Psoas muscle (tissue), 8 donors: ENCODE measurements at places on chromosomes 2 and 18. TPM values are rescaled to one million over a fixed set of nuclear protein-coding genes. Genes with fewer than 3 reads are reported as not detected.

PLCL1 gene
- 7.5 TPM for polyA plus RNA-seq

DNA sequence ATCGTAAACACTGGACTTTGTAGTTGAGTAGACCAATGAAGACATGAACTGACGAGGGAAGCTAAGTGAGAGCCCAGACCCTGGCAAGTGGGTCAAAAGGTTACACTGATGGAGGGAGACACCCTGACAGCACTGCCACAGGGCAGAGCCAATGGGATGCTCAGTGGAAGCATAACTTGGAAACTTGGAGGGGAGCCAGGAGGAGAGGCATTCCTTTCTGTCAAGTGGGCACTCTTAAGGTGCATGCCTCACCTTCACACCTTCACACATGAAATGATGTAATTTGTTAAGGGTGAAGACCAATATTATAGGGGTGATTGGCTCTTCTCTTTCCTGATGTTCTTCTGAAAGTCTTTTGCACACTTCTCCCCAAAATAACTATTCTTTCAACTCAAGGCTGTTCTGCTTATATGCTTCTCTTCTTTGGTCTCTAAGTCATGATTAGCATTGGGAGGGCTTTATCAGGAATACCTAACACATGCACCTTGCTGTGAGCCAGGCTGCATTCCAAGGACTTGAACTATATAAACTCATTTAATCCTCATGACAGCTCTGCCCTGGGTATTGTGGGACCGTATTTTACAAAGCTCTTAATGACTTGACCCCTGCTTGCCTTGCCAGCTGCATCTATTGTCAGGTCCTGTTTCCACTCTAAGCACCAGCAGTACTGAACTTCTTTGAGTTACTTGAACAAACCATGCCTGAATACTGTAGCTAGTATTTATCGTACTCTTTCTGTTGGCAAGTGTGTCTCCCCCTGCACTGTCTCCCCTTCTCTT, 19.0 kb downstream of the RPL37A start:
- H3K27ac ChIP-seq: no peak overlapping the region
- H3K4me3 ChIP-seq: no peak overlapping the region
- no peaks in the 10 kb centered on the region for H3K36me3 ChIP-seq
- H3K4me1 ChIP-seq: no peaks in the 10 kb centered on the region
- no peak for DNase-seq

DNA sequence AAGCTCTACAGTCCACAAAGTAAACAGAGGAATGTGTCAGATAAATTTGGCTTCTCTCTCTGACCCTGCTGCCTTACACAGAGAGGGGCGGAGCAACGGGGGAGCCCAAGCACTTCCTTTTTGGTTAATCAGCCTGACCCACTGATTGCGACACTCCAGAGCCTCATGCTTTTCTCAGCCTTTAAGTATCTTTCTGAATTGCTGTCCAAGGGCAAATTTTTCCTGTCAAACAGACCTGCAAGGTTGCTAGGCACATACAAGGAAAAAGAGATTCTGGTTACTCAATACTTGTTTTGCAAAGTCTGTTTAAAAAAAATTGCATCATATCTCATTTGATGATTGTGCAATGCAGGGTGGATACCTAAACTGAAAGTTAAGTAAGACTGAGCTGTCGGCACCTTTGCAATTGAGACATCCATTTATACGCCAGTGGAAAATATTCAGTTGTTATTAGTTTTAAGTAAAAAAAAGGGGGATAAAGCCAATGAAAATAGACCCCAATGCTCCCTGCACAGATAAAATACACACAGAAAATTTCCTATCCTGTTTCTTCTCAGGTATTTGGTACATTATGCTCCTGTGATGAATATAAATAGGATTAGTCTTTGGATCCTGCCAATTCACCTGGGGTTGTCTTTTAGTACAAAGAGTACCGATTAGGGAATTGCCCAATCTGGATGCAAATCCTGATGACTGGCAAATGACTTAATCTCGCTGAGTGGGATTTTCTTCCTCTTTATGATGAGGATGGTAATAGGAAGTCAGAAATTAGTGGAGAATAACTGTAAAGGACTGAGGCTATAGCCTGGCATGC, 260.2 kb upstream of the TRIB2 start:
- H3K4me3 ChIP-seq: peak overlapping the region; percentile 6
- peak overlapping the region; percentile 62 for H3K27ac ChIP-seq
- no peaks in the 10 kb centered on the region for H3K27me3 ChIP-seq
- DNase-seq: peak; percentile 89

HMSD gene
- 0.03 TPM for polyA plus RNA-seq

DNA sequence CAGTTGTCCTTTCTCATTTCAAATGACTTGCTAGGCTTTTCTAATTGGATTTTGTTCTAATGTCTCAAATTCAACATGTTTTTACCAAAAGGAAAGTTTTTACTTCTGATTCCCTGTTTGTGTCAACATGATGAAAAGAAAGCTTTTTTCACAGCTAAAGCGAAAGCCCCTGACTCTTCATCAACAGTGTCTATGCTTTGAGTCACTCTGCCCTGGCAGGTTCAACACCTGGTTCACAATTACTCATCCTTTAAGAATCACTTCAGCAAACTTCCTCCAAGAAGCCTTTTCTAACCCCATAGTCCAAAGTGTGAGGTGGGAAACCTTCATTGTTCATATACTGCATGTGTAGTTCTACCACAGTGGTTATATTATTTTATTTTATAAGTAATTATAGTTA, 7.6 kb upstream of the DSG2 start:
- H3K27me3 ChIP-seq: peaks cover 8% of the 10 kb centered on the region
- no peaks in the 10 kb centered on the region for H3K36me3 ChIP-seq
- H3K4me1 ChIP-seq: no peaks in the 10 kb centered on the region
- DNase-seq: no peak
- no peak overlapping the region for H3K27ac ChIP-seq
- no peak overlapping the region for H3K4me3 ChIP-seq

DNA sequence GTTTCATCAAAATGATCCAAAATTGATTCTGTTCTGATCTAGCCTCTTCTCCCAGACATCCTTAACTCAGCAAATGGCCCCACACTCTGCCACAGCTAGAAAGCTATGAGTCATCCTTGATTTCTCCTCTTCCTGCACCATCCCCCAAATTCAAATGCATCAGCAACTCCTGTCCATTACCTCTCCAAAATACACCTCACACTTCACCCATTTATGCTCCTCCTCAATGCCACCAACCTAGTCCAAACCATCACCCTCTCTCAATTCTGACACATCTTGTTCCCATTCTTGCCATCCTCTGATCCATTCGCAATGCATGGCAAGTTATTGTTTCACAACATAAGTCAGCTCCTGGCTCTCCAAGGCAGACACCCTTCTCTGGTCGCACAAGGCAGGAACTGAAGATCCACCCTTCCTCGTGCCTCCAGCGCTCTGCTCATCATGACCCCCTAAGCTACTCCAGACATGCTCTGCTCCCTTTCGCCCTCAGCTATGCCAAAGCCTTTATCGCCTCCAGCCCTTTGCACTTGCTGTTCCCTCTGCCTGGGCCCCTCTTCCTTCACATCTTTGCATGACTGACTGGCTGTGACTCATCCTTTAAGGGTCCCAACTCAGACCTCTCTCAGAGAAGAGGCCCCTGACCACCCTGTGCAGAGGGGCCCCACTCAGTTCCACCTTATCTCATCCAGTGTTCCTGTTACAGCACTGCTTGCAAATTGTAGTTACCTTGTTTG, 83.6 kb downstream of the MREG start:
- H3K27ac ChIP-seq: no peak overlapping the region
- no peaks in the 10 kb centered on the region for H3K36me3 ChIP-seq
- no peak for DNase-seq
- H3K4me3 ChIP-seq: no peak overlapping the region

DNA sequence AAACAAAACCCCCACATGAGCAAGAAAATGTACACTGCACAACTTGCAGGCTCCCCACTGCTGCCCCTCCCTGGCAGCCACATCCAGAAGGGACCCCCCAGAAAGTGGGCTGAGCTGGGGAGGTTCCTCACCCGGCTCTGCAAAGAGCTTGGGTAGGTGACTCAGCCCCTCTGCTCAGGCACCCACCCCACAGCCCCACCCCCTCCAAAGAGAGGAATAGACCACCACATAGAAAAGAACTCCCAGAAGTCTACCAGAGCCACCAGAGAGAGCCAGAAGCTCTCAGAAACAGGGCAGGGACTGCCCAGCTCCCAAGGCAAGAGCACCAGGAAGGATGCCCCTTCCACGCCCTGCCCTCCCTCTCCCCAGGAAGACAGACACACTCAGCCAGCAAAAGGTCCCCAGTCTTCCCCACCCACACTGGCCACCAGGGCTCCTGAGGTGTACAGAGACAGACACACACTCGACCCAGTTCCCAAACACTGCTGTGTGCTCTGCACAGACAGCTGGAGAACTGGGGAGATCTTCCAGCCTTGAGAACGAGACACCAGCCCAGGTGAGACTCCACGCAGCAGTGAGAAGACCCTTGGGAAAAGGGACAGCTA, 28.2 kb downstream of the BIN1 start:
- H3K27me3 ChIP-seq: no peaks in the 10 kb centered on the region
- H3K4me1 ChIP-seq: peaks cover 91% of the 10 kb centered on the region
- H3K36me3 ChIP-seq: no peaks in the 10 kb centered on the region
- H3K27ac ChIP-seq: peak overlapping the region; percentile 98

CYBRD1 gene
- polyA plus RNA-seq: 13.6 TPM

- no peak for DNase-seq
- no peaks in the 10 kb centered on the region for H3K36me3 ChIP-seq
- H3K4me3 ChIP-seq: no peak overlapping the region
- H3K4me1 ChIP-seq: no peaks in the 10 kb centered on the region
- no peaks in the 10 kb centered on the region for H3K27me3 ChIP-seq
- H3K27ac ChIP-seq: no peak overlapping the region
Observed at GRCh38 chr2:222413295-222413911, 10.9 kb upstream of the SGPP2 start.

PLEK gene
- 0.89 TPM for polyA plus RNA-seq

SH3RF3 gene
- 9.0 TPM for polyA plus RNA-seq

- DNase-seq: no peak
- no peaks in the 10 kb centered on the region for H3K36me3 ChIP-seq
- H3K27me3 ChIP-seq: no peaks in the 10 kb centered on the region
- H3K4me1 ChIP-seq: no peaks in the 10 kb centered on the region
Observed at GRCh38 chr18:41886126-41886807, 68.8 kb upstream of the PIK3C3 start.

DSC3 gene
- polyA plus RNA-seq: 0.06 TPM

DNA sequence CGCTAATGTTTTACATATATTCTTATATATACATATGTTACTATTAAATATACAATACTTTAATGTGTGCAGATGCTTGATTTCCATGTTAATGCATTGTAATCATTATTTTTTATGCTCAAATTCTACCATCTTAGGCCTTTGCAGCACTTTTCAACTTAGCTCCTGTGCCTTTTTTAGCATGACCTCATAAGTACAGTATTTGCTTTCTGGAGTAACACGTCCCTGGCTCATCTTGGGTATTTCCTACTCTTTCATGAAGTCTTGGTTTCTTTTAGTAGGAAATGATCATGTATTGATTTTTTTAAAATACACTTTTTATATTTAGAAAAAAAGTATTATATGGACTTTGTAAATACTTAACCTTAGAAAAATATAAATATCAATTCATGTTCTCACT, 36.5 kb downstream of the CAB39 start:
- no peaks in the 10 kb centered on the region for H3K27me3 ChIP-seq
- H3K27ac ChIP-seq: no peak overlapping the region
- no peak for DNase-seq
- H3K36me3 ChIP-seq: no peaks in the 10 kb centered on the region

GRCh38 chr2:23200068-23200786, 184.8 kb upstream of the KLHL29 start:
- no peaks in the 10 kb centered on the region for H3K4me1 ChIP-seq
- H3K36me3 ChIP-seq: no peaks in the 10 kb centered on the region
- no peak overlapping the region for H3K27ac ChIP-seq
- H3K27me3 ChIP-seq: no peaks in the 10 kb centered on the region
